ENCODE measurements at places on chromosomes 1 and 21.
A peak's percentile ranks its signal among the peaks of the same experiment; 100 is the strongest.

DNA sequence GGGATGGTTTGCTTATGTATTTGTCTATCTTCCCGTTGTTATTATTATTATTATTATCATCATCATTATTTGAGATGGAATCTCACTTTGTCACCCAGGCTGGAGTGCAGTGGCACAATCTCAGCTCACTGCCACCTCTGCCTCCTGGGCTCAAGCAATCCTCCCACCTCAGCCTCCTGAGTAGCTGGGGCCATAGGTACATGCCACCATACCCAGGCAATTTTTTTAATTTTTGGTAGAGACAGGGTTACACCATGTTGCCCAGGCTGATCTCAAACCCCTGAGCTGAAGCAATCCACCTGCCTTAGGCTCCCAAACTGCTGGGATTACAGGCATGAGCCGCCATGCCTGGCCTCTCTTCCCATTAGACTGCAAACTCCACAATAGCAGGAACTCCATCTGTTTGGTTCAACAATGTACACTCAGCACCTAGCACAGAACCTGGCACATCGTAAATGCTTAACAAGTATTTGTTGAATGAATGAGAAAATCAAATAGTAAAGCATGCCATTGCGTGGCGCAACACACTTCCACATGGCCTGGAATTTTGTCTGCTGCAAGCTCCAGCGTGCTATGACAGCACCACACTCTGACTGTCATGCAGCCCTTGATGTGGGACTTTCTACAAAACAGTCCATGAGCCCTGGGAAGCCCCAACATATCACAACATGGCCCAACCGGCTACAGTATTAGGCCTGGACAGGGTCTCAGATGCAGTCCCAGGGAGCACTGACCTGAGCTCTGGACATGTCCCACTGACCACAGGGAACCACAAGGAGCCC lies 3.8 kb upstream of the TINAGL1 start:
- no peak for DNase-seq

DNA sequence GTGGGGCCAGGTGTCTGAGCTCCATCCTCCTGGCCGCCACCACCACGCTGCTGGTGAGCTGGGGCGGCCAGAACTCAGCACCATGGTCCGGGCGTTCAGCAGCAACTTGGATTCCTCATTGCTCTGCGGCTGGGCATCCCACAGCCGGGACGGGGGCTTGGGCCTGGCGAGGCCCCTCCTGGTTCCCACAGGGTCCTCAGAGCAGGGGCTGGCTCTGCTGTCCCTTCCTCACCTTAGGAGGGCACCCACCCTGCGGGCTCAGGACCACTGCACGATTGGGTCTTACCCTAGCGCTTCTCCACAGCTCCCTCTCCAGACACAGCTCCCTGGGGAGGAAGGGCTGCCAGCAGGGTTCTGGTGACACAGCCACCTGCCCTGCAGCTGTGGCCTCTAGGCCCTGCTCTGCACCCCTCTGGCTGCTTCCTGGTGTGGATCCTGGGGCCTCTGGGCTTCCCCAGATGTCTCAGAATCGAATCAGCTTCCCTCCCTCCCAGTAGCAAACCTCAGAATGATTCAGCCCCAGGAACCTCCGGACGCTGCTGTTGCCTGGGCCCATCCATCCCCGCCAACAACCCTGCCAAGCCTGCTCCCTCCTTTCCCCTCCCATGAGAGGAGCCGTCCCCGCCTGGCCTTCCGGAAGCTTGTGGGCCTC lies 25.0 kb downstream of the CRYAA start:
- no peak for DNase-seq

DNA sequence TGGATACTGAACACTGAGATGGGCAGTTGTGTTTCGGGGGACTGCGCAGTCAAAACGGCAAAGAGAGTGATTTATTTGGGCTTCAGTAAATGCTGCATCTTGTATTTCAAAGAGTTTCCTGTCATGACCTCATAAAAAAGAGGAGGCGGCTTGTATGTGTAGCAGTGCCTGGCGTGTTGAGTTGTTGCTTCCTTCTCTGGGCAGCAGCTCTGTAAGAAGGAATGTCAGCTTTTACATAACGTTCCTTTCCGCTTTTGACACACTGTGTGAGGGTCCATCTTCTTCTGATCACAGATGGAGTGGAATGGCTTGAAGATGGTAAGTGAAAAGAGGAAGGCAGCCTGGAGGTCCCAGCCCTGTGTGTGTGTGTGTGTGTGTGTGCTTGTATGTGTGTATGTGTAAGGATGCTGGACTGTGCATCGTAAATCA lies 941 bp downstream of the ELAVL4 start:
- DNase-seq = no peak

DNA sequence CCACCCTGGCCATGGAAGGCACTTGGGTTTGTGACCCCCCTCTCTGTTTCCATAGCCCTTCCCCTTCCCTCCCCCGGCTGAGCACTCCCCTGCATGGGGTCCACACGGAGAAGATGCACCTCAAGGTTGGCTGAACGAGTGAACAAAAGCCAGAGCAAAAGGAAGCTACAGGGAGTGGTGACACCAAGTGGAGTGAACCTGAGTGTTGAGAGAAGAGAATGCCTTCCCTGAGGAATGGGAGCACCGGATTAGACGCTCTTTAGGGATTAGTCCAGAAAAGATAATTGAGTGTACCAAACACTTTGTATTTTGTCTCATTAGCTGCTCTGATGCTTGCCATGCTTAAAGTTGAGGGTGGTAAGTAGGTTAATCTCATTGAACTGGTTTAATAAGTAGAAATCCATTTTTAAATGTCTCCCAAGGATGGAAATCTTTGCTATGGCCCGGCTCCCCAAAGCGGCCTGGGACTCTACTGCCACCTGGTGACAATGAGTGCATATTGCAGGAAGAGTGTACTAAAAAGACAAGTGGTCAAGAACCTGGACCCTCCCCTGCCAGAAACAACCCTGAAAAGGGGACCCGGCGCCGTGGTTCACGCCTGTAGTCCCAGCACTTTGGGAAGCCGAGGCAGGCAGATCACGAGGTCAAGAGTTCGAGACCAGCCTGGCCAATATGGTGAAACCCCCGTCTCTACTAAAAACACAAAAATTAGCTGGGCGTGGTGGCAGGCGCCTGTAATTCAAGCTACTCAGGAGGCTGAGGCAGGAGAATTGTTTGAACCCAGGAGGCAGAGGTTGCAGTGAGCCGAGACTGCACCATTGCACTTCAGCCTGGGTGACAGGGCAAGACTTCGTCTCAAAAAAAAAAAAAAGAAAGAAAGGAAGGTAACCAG lies 150.6 kb upstream of the ZC3H12A start:
- peak; percentile 75 for DNase-seq

DNA sequence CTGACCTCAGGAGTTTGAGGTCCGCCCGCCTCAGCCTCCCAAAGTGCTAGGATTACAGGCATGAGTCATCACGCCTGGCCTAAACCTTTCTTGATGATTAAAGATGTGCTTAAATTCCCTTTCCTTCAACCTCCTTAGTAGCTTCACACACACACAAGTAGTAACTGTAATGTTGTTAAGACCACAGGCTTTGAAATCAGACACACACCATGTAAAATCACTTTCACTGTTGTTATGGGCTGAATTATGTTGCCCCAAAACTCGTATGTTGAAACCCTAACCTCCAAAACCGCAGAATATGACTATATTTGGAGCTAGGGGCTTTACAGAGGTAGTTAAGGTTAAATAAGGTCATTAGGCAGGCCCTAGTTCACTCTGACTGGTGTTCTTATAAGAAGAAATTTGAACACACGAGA lies 180.2 kb downstream of the NR5A2 start:
- peak; percentile 21 for DNase-seq

- DNase-seq = peak; percentile 17
Observed at GRCh38 chr1:153612755-153613331, at the start of gene S100A16. S100A16 (minus strand) TSS chr1:153613137; CDS start chr1:153608151, 4,986 bp downstream.

DNA sequence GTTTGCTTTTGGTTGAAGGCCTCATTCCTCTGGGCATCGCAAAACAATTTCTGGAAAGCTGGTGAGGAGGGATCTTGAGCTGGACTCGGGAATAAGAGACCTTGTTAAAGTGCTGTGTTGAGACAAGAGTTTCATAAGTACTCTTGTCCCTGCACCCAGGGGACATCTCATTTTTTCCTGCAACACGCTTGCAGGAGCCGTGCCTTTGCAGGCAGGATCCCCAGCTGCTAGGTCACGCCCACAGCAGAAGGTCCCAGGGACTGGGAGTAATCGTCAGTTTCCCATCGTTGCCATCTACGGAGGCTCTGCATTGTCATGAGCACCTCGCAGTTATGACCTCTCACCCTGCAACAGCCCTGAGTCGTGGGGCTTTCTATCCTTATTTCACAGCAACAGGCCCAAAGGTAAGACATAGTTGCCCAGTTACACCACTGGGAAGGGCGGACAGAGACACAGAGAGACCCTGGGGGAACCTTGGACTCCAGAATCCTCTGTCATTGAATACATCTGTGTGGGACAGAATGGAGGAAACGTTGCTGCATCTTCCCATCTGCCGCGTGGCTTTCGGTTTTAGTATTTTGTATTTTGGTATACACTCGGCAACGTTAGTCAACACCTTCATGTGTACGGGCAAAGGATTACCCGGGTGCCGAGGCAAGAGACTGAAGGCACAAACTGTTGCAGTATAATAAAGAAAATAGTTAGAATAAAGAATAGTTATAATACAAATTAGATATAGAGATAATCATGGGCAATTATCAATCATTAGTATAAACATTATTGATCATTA lies 60.4 kb upstream of the DMRTB1 start:
- DNase-seq = no peak

DNA sequence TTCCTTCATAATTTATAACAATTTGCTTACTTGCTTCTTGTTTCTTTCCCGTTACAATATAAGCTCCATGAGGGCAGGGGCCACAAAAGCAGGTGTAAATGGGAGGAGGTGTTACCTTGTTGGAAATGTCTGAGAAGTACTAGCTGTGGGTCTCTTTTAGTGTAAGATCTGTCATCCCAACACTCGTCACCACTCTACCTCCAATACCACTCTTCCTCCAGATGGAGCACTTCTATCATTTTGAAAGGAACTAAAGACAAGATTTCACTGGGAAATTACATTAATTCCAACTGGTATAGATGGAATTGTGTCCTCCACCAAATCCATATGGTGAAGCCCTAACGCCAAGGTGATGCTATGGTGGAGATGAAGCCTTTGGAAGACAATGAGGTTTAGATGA lies 53.0 kb upstream of the CPLANE2 start:
- DNase-seq = no peak

- no peak for DNase-seq
Observed at GRCh38 chr1:210259561-210259960, 27.0 kb downstream of the SERTAD4 start.

DNA sequence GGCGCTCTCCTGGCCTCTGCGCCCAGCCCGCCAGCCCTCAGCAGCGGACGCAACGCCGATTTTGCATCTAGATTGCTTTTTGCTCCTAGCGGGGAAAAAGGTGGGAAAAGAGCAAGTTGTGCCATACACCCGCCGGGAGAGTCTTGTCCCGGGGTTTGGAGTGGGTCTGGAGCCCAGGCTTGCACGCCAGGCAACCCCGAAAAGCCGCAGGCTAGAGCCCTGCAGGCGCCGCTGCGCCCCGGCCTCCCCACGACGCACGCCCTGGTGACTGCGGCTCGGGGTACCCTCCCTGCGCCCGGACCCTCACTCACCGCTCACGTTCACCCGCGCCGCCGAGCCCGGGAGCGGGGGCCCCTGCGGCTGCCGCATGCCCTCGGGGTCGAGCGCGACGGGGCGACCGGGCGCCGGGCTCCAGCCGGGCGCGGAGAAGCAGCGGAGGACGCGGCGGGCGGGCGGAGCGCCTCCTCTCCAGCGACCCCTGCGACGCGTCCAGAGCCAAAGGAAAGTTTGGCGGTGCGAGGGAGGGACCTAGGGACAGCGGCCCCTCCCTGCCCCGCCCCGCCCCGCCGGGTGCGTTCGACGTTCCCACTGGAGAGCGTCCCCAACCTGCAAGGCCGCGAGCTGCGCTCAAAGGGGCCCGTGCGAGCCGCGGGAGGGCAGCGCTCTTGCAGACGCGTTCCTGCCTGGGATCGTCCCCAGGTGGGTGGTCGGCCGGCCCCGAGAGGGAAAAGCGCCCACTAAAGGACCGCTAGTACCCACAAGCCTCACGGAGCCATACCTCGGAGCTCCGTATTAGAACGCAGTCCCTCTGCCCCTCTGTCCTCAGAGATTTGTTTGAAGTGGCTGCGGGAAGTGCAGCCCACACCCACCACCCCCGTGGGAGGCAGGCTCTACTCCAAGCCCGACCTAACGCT lies at the start of gene LPAR3:
TSS of gene LPAR3 (minus strand) at position 502 of the 914 bp plus-strand sequence. CDS start 27,086 bp downstream, outside the sequence.
- DNase-seq = no peak

- DNase-seq = no peak
Observed at GRCh38 chr1:18941221-18942141, 15.0 kb downstream of the IFFO2 start.

DNA sequence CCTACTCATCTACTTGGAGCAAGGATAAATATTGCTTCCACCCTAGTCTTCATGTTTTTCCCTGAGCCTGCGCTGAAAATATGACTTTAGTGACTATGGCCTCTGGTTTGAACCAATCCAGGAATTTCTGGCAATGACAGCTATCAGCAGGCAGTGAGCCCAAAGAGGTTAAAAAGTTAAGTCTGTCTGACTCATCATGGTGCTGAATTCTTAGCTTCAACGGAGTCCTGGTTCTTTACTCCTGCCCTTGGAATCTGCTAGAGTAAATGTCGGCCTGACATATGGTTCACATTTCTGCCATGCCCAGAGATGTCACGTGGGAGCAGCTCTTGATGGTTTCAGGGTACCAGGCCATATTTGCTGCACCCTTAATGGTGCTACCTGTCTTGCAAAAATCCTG lies 351.6 kb upstream of the PLXNA2 start:
- no peak for DNase-seq

DNA sequence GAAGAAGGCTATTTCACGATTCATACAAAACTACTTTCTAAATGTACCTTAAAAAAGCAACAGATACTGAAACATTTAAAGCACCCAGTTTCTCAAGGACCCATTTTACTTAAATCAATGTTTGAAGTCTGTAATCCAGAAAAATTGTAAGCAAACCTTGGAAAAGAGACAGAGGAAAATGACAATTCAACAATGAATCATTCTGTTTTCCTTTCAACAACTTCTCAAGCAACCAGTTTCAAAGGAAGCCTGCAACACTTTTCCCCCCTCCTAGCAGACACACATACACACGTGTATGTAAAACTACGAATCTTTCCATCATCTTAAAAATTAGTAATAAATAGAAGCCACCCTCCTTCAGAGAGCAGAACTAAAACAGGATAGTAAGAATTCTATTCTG lies 1.2 kb downstream of the RERE start:
- no peak for DNase-seq

- no peak for DNase-seq
Observed at GRCh38 chr1:117161887-117162286, 40.3 kb upstream of the TRIM45 start.

DNA sequence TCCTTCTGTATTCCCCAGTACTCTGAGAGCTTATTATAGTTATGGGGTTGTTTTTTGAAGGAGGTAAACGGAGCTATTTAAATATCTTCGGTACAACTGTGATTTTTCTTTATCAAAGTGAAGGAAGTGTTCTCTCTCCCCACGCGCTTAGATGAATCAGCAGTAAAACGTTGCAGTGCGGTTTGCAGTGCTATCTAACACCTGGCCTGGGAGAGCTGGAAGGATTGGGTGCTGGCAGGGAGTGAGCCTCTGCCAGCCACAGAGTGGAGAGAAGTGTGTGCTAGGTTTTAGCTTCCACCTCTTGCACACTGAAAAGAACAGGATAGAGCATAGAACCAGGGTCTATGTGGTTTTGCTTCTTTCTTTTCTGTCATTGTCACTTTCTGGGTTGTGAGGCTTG lies 165.9 kb downstream of the SDCCAG8 start:
- no peak for DNase-seq

- no peak for DNase-seq
Observed at GRCh38 chr21:42475036-42475435, 21.0 kb downstream of the RSPH1 start.
